ENCODE measurements at places on chromosomes 6 and 20.

DNA sequence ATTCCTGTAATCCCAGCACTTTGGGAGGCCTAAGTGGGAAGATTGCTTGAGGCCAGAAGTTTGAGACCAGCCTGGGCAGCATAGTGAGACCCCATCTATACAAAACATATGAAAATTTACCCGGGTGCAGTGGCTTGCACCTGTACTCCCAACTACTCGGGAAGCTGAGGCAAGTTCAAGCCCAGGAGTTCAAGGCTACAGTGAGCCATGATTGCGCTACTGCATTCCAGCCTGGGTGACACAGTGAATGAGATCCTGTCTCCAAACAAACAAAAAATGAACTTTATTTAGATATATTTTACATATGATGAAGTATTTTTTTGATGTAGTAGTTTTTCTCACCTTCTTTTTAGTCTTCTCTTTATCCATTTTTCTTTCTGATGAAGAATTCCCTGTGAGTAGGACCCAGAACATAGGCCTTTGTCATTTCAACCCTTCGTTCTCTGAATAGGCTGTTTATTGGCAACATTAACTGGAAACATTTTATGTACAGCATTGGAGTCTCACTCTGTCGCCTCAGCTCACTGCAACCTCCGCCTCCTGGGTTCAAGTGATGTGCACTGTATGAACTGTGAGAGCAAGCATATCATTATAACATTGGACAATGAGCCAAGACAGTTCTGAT, 10.9 kb downstream of the KIF3B start:
- no peak for DNase-seq

DNA sequence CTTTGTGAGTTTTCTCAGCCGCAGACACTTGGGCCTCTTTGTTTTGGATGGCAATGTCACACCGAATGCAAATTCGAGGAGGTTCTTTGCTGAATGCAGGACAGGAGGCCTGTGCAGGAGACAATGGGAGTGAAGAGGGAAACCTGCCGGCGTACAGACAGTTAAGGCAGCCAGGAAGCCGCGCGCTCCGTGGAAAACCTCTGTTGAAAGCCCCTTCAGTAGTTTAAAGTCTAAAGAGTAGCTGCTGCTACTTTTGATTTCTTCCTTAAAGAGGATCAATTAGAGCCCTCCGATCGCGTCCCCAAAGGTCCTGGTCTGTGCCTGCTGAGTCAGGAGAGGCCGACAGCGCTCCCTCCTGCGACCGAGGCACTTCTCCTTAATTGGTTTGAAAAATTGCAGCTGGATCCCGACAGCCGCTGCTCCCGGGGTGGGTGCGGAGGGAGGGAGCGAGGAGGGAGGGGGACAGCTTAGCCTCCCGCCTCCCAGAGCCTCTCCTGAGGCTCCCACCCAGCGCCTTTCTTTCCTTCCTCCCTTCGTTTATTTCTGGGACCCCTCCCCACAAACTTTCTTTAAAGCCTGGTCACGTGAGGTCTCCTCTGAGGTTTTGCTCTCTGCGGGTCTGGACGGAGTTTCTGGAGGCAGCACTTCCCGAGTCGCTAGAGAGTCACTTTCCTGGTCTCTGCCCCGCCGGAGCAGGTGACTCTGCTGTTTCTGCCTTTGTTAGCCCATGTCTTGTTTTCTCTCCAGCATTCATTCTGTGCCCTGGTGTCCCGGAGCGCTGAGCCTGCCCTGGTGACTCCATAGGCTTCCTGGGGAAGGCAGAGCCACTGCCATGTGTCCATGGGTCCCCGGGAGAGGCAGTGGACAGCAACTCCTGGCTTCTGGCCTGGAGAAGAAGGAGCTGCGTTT, 22.3 kb upstream of the RPP40 start:
- peak; percentile 10 for DNase-seq

DNA sequence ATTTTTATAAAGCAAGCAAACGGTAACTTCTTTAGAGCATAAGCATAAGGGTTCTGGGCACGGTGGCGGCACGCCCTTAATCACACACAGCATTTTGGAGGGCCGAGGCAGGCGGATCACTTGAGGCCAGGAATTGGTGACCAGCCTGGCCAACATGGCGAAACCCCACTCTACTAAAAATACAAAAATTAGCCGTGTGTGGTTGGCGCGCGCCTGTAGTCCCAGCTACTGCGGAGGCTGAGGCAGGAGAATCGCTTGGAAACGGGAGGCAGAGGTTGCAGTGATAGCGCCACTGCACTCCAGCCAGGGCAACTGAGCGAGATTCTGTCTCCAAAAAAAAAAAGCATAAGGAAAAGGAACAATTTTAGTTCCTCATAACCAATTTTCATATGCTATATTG, 2.6 kb downstream of the SENP6 start:
- DNase-seq: no peak

GRCh38 chr6:26123675-26123946, 36.4 kb downstream of the HFE start:
- DNase-seq: no peak

DNA sequence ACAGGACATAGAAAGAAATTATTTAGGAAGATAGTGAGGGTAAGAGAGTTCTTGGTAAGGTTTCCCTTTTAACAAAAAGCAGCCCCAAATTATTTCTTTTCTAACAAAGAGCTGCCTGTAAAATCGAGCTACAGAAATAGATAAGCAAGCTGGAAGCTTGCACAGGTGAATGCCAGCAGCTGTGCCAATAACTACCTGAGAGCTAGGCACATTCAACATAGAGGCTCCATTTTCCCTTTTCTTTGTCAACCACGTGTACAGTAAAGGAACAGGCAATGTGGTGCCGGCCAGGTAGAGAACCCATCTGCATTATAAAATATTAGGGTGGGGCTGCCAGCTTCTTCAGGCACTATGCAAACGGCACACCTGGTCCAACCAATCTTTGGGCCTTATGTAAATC, 341.6 kb upstream of the JAG1 start:
- DNase-seq: peak; percentile 46

GRCh38 chr6:79070206-79070825, 7.7 kb downstream of the PHIP start:
- DNase-seq: no peak

DNA sequence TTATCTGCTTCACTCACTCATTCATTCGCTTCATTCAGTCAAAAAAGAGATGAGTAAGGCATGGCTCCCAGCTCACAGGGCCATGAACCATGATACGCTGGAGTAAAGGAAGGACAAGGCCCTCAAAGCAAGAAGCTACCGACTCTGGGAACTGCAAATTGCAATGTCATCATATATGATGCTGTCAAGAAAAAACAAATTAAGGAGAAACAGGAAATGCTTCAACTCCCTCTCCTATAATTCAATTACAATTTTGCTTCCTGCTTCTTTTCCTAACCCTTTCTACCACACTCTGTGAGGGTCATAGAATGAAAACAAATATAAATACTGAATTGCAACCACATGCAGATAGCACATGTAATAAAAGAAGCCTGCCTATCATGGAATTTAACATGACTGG, 725.7 kb upstream of the FLRT3 start:
- DNase-seq: no peak

- no peak for DNase-seq
Observed at GRCh38 chr20:45037050-45037449, 63.9 kb downstream of the KCNS1 start.

GRCh38 chr6:117498159-117498558, 15.7 kb downstream of the DCBLD1 start:
- no peak for DNase-seq

DNA sequence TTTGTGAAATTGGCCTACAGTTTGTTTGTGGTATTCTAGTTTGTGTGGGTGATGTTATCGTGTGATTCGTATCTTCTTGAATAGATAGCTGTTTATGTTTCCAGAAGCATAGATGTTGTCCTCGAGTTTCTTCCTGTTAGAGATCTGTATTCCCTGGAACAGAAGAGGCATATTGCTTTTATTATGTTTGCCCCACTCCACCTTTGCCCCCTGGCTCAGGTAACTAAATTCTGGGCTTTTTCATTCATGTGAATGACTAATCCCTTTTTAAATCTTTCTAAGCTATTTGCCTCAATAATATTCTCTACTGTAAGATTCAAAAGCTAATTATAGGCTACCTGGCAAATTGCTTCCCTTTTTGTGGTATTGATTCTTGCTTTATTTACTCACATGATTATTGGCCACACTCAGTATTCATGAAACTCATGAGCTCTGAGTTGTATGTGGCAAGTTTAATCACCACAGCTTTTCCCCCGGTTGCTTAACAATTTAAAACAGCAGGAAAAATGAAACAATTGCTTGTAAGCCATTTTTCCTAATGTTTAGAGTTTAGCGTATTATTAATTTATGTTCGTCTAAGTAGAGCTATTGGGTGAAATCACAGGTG, 12.6 kb downstream of the RNF217 start:
- peak; percentile 63 for DNase-seq

DNA sequence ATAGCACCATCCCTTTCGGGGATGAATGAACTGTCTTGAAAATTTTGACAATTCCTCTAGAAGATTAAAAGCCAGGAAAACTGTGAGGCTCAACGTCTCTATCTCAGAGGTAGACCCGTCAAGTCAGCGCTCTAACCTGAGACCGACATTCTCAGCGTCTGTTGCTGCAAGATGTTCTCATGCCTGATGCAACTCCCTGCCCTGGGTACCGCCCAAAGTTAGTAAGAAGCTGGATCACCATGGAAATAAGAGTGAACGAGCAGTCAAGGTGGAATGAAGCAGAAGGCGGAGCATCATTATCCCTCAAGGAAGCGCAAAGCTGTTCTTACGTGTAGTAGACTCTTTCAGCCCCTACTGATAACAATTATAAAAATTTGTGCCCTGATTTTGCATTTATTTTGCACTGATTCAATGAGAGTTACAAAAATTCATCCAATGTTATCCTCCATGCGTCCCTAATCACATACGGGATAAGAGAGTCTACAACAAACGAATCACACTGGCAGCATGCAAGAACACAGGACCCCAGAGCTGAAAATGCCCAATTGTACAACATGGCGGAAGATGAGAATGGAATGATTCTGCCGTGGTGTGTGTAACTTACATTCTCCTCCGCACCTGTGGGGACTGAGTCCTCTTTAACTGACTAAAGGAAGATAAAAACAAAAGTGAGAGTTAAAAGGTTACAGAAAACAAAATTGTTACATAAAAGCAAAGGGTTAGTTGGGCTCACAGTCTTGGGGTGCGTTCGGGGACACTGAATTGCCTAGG, 95.4 kb downstream of the BCAS1 start:
- no peak for DNase-seq

DNA sequence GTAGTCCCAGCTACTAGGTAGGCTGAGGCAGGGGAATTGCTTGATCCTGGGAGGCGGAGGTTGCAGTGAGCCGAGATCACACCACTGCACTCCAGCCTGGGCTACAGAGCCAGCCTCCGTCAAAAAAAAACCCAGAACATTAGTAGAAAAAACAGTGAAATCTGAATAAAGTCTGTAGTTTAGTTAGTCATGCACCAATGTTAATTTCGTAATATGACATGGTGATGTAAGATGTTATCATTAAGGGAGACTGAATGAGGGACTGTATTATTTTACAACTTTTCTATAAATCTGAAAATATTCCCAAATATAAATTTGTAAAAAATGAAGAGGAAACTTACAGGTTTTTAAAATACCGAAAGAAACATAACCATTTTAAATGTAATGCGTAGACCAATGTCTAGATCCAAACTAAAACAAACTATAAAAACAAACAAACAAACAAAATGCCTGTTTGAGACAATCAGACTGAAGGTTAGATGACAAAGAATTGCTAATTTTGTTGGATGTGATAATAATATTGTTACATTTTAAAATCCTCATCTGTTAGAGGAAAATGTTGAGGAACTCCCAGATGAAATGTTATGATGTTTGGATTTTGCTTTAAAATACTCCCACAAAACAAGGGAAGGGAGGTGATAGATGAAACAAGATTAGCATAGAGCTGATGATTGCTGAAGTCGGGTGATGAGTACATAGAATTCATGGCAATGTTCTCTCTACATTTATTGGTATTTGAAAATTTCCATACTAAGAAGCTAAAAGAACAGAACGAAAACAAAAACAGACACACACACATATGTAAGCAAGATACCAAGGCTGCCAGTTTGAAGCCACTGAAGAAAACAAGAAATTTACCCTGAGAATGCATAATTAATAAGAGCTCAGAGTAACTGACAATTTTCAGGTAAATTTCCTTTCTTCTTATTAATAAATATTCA, 1.8 kb downstream of the GSTA4 start:
- peak; percentile 2 for DNase-seq

DNA sequence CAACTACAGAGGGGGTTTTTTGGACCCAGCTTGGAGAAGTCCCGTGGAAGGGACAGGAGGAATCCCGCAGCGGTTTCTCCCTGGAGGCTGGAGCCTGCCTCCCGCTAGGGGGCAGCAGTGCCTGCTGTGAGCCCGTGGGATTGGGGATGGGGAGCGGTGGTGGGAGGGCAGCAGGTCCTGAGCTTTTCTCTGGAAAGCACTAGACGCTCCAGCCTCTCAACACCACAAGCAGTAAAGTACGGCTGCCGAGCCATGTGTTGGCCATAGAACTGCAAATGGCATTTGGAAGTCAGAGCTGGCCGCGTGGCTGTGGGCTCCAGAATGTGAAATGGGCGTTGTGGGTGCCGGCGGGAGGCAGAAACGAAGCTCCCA, 47.8 kb downstream of the GMPR start:
- DNase-seq: no peak

Data from NCI-H774 (cell line).